ENCODE measurements at places on chromosomes 7 and 10. TPM values are rescaled to one million over a fixed set of nuclear protein-coding genes. Genes with fewer than 3 reads are reported as not detected.
A peak's percentile ranks its signal among the peaks of the same experiment; 100 is the strongest.

GRCh38 chr7:122006687-122007086, 133.7 kb downstream of the PTPRZ1 start:
- DNase-seq, result no peak

DNA sequence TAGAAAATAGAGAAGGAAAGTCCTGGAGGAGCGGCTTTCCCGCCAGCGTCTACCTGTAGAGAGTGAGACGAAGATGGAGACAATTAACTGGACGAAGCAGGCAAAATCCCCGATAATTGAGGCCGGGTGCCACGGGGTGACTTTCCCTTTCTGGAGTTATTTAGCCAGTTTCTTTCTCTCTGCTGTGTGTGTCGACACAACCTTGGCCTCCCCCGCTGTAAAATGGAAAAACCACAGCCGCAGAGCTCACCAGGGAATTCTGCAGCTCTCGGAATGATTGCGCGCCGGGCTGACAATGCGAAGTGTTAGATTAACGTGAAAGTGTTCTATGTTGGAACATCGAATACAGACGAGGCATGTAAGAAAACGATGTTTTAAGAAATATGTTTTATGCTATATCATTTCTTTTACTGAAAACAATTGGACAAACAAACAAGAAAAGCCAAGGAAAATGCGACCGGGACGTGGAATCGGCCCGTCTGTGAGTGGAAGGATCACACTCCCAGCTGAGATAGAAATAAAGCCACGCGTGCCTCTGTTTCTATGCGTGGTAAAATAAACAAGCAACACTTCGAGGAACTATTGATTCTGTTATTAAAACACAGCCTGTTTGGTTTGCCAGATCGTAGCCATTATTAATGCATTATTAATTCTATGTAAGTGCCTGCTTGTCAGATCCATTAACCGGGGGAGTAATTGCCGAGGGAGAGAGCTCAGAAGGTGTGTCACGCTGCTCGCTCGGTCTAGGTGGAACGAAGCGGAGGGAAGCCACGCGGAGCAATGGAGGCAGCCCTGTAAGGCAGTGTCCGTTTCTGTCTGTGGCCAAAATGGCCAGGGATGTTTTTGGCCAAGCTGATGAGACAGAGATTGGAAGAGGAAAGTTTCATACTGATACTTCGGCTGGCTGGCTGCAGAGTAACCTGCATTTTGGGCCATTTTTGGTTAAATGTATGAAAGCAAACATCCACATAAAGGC, 129.4 kb downstream of the DNAJB6 start:
- DNase-seq, result no peak

DNA sequence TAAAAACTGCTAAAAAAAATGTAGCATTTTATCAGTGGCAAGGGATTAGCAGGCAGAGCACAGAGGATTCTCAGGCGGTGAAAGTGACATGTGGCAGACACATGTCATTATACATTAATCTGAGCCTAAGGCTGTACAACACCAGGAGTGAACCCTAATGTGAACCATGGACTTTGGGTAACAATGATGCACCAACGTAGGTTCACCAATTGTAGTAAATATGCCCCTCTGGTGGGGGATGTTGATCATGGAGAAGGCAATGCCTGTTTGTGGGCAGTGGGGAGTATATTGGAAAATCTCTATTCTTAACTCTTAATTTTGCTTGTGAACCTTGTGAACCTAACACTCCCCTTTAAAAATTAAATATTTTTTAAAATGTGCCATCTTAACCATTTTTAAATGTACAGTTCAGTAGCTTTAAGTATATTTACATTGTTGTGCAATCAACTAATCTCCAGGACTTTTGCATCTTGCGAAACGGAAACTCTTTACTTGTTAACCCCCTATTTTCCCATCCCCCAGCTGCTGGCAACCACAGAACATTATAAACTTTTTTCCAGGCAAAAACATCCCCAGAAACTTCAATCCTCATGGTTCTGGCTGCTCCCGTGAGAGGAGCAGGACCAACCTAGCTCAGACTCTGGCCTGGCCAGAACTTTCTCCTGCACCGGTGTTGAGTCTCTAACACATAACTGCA, 29.9 kb downstream of the LRRC20 start:
- no peak for DNase-seq

DNA sequence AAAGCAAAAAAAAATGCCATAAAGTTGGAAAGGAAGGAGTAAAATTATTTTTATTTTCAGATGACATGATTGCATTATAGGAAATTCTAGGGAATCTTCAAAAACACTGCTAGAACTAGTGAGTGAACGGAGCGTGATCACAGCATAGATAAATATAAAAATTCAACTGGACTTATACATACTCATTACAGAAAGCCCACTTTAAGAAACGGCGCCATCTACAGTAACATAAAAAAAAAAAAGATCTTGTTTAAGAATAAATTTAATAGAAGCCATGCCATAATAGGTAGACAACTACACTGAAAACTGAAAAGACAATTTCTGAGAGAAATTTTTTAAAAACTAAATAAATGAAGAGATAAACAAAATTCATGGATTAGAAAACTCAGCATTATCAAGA, 623.1 kb upstream of the MGMT start:
- DNase-seq, result no peak

DNA sequence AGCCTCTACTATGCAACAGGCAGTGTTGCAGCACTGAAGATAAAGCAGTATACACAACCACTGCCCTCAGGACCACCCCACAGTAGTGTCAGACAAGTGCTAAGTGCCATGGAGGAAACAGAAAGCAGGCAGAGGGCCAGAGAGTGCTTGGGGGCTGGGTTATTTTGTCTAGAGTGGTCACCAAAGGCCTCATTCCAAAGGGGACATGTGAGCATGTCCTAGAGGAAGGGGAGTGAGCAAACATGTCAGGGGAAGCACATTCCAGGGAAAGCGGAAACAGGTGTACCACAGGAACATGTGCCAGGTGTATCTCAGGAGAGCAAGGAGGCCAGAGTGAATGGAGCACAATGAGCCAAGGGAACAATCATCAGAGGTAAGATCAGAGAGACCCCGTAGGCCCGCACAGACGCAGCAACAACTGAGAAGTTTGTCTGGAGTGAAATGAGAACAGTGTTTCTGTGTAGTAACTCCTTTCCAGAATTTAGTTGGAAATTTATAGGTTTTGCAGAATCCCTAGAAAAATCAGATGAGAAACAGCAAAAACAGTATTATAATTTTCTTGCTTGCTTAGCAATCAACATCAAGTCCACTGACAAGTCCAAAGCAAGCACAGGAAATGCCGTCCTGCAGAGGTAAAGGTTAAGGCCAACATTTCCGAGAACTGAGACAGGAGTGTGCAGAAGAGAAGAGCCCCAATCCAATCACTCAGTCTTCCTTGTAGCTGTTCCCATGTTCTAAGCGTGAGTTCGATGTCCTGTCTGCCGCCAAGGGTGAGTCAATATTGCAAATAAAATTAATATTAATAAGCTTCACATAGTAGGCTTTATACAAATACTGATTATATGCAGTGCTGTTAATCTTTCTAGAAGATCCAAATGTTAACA, 67.3 kb downstream of the SGMS1 start:
- no peak for DNase-seq

- DNase-seq, result no peak
Measured at GRCh38 chr10:85934586-85934985, 432.0 kb downstream of the GRID1 start.

- DNase-seq, result no peak
Measured at GRCh38 chr10:131009791-131010190, 301.7 kb downstream of the TCERG1L start.

DNA sequence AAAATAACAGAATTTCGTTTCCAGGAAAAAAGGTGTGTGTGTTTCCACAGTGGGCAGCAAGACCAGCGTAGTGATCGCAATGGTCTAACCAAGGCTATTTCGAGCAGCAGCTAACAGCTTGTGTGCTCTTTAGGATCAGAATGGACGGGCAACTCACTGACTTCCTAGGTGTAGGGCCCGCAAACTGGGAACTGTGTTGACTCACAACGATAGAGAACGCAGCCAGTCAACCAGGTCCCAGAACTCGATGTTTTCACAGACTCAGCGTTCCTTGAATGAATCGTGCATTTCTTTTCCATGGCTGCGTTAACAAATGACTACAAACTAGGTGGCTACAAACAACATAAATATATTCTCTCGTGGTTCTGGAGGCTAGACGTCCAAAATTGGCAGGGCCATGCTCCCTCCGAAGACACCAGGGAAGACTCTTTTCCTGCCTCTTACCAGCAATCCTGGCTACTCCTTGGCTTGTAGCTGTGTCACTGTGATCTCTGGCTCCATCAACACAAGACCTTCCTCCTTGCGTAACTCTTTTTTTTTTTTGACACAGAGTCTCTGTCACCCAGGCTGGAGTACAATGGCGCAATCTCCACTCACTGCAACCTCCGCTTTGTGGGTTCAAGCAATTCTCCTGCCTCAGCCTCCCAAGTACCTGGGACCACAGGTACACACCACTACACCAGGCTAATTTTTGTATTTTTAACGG, 39.1 kb downstream of the PODXL start:
- no peak for DNase-seq

GRCh38 chr7:135736586-135737305, 8.8 kb upstream of the SLC13A4 start:
- DNase-seq, result no peak

GRCh38 chr7:132752431-132752830, 176.2 kb upstream of the PLXNA4 start:
- DNase-seq, result no peak

GRCh38 chr7:19585761-19586160, 123.1 kb downstream of the POLR1F start:
- DNase-seq, result no peak

DNA sequence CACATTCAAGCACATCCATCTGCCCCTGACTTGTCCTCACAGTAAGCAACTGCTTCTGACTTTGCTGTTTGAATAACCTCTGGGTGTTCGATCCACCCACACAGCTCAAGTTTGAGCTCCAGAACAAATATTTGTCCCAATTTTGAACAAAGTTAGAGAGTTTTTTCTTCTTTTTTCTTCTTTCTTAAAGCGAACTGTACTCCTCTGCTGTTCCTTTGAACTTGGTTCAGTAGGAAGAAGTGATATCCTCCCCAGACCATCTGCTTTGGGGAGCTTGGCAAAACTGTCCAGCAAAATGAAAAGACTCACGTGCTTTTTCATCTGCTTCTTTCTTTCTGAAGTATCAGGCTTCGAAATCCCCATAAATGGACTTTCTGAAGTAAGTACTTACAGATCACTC, at the start of gene ITIH2:
Gene ITIH2, plus strand, starts transcription at position 177 of the 400 bp plus-strand sequence. Its CDS starts 119 bp downstream, at position 296.
- no peak for DNase-seq

- peak; percentile 71 for DNase-seq
Measured at GRCh38 chr7:82572195-82572880, 128.8 kb upstream of the CACNA2D1 start.

- no peak for DNase-seq
Measured at GRCh38 chr10:128059982-128060293, 66.3 kb downstream of the MKI67 start.

- no peak for DNase-seq
Measured at GRCh38 chr10:48607356-48608278, 2.7 kb upstream of the ARHGAP22 start.

- no peak for DNase-seq
Measured at GRCh38 chr7:79334841-79335240, 118.6 kb downstream of the MAGI2 start.

DNA sequence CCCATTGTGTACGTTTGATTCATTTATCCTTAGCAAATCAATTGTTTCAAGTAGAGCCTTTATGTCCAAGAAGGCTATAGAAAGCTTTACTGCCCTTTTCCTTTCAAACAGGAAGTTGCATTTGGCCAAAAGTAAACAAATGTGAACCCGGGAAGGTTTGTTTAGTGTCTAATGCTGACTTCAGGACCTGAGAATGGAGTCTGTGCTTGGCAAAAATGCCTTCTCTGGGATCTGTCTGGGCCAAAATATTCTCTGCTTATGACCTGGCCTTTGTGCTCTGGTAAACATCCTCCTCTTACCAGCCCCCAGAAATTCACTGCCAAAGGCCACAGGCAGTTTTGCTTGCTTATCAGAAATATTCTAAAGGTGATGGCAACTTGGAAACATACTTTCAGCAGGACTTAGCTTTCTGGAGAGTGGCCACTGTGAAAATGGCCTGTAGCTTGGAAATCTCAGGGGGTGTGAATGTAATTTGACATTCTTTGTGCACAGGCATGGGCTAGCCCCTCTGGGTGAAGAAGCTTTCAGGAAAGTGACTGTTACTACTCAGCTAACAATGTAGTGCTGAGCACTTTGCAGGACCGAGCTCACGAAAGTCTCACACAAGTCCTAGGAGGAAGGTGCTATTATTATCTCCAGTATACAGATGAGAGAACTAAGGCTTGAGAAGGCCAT, 199.5 kb downstream of the PTEN start:
- DNase-seq, result no peak

PDE6C gene
- total RNA-seq, result not detected

CDK1 gene
- 17.1 TPM for total RNA-seq

FAM241B gene
- total RNA-seq, result 1.8 TPM

PIK3AP1 gene
- total RNA-seq, result 0.10 TPM

CDH23 gene
- not detected for total RNA-seq

Data from glomerular endothelial cell (primary cell).